ENCODE measurements at places on chromosomes 4 and X.

GRCh38 chr4:69156913-69157312 is 57.6 kb downstream of the UGT2B11 start:
- no peak for DNase-seq

DNA sequence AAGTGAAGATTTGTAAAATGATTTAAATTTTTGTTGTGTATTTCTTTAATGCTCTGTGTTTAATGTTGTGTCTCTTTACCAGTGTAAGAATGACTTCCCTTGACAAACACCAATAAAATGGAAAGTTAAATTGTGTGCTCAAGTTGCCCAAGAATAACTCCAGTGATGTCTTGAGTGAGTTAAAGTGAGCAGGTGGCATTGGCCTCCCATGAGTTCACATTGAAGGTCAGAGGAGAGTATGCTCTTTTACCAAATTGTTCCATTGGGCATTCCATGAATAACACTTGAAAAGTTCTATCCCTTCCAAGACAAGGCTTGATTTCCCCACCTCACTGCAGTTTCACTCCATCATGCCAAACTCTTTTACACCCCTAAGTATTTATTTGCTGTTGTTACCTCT is 4.5 kb downstream of the ANXA5 start:
- no peak for DNase-seq

DNA sequence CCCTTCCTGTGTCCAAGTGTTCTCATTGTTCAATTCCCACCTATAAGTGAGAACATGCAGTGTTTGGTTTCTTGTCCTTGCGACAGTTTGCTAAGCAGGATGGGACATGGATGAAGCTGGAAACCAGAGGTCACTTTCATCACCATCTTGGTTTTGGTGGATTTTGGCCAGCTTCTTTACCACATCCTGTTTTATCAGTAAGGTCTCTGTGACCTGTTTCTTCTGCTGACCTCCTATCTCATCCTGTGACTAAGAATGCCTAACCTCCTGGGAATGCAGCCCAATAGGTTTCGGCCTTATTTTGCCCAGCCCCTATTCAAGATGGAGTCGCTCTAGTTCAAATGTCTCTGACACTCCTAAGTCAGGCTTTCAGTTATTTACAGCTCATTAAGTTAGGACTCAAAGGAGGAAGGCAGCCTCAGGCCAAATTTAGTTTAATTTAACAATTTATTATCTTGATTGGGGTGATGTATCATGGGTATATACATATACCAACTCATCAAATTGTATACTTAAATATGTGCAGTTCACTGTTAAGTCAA is 169.9 kb upstream of the NDP start:
- no peak for DNase-seq

DNA sequence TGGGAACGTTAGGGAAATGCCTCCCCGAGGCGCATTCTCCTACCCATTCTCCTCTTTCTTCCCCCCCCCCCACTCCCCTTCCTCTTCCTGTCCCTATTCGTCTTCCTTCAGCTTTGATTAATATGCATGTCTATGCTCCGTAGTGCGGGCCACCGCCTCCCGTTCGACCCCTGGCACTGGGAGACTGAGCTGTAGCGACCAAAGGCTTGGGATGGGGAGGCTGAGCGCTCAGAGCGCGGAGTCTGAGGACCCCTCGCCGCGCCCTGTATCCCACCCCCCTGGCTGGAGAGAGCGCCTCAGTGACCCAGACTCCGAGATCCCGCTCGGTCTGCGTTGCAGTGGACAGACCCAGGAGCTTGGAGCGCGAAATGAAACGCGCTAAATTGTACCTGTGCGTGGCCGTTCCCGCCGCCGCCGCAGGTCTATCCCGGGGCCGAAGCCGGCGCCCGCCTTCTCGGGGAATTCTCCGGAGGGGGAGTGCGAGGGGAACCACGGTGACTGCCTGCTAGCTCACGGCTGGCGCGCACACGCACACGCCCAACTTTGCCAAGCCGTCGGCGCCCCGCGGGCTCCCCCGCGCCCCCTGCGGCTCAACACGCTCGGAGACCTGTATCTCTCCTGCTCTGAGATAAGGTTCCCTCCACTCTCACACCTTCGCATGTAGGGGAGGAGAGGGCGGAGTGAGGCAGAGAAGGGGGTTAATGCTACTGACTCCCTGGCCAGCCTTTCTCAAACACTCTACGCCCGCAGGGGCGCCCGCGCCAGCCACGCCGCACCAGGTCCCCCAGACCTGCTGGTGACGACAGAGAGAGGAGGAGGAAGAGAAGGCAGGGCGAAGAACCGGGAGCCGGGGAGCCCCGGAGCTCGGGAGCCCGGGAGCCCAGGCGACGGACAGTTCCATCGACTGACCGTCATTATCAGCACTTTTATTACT is 1.5 kb upstream of the PTCHD1 start:
- DNase-seq = no peak

- DNase-seq = no peak
Observed at GRCh38 chr4:121168446-121169281, 4.5 kb upstream of the TNIP3 start.

GRCh38 chr4:40672528-40673522 is 43.2 kb upstream of the RBM47 start:
- no peak for DNase-seq

DNA sequence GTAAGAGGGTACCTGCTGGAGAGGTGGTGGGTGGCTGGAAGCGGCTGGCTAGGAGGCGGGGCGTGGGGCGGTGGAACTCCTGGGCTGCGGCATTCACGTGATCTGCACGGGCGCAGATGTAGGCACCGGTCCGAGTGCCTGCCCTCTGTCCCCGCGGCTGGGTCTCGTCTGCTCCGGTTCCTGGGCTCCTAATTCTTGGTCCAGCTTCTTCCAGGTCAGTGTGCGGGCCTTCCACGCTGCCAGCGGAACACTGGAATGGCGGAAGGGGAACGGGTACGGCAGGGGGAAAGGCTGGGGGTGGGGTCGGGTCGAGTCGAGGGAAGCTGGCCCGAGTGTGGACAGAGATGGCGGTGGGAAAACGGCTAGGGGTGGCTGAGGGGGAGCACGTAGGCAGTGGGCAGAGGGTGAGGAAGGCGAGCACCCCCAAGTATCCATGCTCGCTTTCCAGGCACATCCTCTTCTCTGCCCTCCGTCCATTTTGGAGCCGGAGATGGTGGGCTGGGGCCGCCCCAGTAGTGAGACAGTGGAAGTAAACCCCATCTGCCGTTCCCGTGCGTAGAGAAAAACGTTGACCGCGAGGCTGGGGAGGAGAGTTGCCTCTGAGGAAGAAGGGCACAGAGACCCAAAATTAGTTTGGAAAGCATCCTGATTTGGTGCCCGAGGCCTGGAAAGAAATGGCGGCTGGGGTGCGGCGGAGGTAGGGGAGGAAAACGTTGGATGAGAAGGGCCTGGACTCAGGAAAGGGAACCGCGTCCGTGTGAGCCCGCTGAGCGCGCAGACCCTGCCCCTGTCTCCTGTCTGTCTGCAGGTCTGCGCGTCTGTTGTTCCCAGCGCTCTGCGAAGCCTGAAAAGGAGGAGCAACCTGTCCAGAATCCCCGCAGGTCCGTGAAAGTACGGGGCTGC is at the start of gene TCEAL4:
TCEAL4 (plus strand) TSS at position 105 of the 903 bp plus-strand sequence. CDS start 1,161 bp downstream, outside the sequence.
- DNase-seq = peak; percentile 42

DNA sequence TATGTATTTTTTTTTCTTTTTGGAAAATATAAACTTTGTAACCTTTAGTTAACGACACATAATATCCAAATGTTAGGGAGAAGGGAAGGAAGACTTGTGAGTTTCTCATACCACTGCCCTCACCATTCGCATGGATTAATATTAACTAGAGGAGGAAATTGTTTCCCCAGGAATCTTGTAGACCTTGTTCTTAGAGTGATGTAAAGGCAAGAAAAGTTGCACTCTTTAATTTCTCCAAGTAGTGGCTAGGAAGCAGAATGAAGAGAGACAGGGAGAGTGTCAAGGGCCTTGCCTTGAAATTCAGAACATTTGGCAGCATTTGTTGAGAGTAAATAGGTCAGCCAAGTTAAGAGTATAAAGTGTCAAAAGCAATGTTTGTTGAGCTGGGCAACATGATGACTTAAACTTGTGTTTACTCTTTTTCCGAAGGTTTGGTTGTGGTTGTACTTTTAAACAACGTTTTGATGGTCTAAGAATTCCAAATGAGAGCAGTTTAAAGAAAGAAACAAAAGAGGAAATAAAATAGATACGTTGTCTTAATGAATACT is 105.7 kb downstream of the TENM3 start:
- DNase-seq = no peak

- no peak for DNase-seq
Observed at GRCh38 chr4:138595171-138595570, 353.0 kb upstream of the SLC7A11 start.

GRCh38 chr4:22522706-22523501 is 7.0 kb upstream of the ADGRA3 start:
- DNase-seq = no peak

GRCh38 chr4:185219551-185220344 is 10.3 kb downstream of the SNX25 start:
- no peak for DNase-seq

- DNase-seq = no peak
Observed at GRCh38 chrX:44898411-44899221, 25.6 kb downstream of the KDM6A start.

DNA sequence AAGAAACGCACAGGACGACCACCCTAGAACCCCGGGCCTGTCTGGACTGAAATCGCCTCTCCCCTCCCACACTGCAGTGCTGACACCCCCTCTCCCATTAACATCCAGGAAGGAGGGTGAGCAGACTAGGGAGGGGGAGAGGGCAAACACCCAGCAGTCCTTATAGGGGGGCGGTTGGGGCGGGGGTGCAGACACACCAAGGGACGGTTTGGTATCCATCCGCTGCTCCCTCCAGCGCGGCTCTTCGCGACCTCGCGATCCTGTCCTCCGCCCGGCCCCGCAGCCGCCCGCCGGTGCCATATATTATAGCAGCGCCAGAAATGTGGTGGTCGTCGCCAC is 411 bp upstream of the GPRASP1 start:
- DNase-seq = no peak

DNA sequence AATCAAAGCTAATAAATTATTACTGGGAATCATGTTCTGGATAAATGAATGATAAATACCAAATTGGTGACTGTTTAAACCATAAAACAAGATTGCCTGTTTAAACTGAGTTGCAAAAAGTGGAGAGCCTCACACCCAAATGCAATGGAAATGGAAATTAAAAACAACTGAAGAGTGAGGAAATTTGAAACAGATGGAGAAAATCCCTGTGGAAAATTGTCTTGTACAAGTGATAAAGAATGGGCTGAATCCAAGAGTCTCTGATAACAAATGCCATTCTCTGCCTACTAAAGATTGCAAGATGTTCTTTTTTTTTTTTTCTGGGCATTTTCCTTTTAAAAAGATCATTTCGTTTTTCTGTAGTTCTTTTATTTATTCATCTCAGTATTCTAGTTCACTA is 426.3 kb downstream of the NLGN4X start:
- no peak for DNase-seq

- DNase-seq = no peak
Observed at GRCh38 chr4:110224142-110224541, 25.7 kb upstream of the ELOVL6 start.

DNA sequence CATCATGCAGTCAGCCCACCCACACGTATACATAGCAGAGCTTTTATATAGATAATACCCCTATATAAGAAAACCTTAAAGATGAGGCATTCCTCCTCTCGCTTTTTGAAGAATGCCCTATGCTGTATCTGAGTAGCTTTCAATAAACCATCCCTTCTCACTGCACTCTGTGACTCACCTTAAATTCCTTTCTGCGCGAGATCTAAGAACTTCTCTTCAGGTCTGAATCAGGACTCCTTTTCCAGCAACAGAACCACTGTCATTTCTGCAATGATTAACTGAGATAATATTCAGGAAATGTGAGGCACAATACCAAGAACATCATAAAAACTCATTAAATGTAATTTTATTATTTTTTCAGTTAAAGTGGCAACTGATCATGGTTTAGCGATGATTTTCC is 76.4 kb upstream of the DCLK2 start:
- no peak for DNase-seq

DNA sequence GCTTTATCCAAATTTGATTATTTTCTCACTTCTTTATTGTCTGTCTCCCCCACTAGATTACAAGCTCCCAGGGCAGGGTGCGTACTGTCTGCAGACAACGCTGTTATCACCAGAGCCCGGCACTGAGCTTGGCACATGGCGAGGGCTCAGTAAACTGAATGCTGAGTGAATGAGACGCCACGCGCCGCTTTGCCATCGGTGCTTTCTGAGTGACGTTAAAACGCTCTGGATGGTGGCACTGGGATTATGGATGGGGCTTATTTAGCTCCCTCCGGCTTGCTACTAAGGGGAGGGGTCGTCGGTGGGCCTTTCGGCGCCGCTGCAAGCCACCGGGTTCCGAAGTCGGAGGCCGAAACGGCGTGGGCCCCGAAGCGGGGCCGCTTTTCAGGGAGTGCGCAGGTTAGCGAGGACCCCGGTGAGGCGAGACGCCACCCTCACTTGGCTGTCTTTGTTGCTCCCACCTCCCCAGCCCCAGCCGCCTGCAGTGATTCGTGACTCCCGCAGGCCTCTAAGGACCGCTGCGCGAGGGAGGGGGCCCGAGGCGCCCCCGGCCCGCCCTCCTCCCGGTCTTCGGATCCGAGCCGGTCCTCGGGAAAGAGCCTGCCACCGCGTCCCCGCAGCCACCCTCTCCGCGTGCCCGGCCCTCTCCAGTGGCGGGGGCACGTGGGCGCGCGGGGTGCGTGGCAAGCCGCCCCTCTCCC is 569 bp upstream of the FHL1 start:
- no peak for DNase-seq

DNA sequence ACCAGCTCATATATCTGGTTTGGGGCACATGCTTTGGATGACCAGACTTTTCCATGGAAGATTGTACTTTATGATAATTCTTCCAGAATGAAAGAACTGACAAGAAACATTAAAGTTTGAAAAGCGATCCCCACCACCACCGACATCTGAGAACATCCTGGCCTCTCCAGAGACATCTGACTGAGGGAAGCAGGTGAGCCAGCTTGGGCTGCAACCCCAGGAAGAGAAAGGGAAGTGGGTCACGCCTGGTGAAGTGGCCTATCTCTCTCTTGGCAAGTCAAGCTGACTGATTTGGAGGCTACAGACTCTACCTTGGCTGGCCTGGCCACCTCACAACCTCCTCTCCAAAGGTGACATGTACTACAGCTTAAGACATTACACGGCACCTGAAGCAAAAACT is 20.7 kb downstream of the PARM1 start:
- DNase-seq = no peak

All from NCI-H2107 (cell line).